ENCODE measurements at places on chromosomes 5 and 9. TPM values are rescaled to one million over a fixed set of nuclear protein-coding genes. Genes with fewer than 3 reads are reported as not detected.

GRCh38 chr5:141834331-141834730 is 43.9 kb downstream of the PCDH1 start:
- peak; percentile 5 for DNase-seq

GRCh38 chr5:114249823-114250222 is 112.0 kb upstream of the KCNN2 start:
- peak; percentile 94 for DNase-seq

GRCh38 chr9:89794918-89795317 is 190.1 kb downstream of the GADD45G start:
- DNase-seq = no peak

DNA sequence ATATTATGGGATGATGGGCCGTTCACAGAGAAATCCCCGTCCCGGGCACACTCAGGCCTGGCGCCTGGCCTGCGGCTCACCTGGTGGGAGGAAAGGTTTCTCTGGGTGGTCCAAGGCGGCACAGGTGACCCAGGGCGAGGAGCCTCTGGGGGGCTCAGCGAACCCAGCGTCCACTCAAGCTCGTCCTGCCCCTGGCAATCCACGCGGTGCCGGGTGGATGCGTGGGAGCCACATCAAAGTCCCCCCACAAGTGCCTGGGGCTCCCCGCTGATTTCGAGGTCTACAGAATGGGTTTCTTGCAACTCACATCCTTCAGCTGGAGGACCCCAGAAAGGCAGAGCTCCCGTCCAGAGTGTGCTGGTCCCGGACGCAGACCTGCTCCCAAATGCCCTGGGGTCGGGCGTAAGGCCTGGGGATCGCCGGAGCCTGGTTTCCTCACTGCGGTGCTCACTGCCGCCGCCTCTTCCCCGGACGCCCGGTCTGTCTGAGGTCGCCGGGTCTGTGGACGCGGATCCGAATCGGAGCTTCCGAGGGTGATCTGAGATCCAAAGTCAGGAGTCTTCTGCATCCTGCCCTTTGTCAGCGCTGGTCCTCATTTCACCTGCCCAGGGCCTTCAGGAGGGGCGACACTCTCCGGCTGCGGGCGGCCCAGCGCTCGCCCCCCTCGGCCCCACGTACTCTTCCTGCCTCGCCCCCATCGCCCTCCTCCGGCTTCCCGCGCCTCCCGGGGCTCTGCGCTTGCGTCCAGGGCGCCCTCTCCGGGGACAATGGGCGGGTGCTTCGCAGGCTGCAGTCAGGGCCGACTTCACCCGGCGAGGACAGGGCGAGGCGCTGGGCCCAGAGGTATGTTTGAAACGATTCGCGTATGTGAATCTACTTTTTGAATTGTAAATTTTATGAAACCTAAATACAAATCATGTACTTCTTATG is 20.0 kb upstream of the RUFY1 start:
- no peak for DNase-seq

- DNase-seq = no peak
Observed at GRCh38 chr5:115179394-115180164, 9.9 kb upstream of the TRIM36 start.

Gene PTGS1
- total RNA-seq = 21.1 TPM
